ENCODE measurements at places on chromosomes 2 and 18. TPM values are rescaled to one million over a fixed set of nuclear protein-coding genes. Genes with fewer than 3 reads are reported as not detected.

- DNase-seq, result no peak
These were observed 12.9 kb downstream of the TGOLN2 start for GRCh38 chr2:85314884-85315242.

- no peak for DNase-seq
These were observed 47.1 kb downstream of the SPTBN1 start for GRCh38 chr2:54503192-54503591.

SRD5A2 gene
- total RNA-seq, result not detected

DNA sequence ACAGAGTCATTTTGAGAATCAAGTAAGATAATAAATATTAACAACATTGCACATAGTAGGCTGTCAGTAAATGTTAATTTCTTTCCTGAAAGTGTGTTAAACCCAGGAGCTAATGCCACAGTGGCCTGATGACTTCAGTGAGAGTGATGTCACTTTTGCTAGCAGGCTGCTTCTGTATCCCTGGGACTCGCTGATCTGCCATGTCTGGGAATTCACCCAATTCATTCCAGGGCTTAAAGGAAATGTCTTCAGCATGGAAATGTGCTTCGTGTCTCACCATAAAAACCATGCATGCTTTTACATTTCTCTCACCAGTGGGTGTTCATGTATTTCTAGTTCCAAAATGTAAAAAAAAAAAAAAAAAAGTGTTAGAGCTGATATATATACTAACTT is 56.8 kb upstream of the MAPRE3 start:
- DNase-seq, result peak; percentile 69

- no peak for DNase-seq
These were observed 1779.7 kb upstream of the CELF4 start for GRCh38 chr18:39345321-39345720.

KCNG2 gene
- not detected for total RNA-seq

Measured in osteoblast (primary cell).